ENCODE measurements at places on chromosomes 1 and 21.

GRCh38 chr1:108016451-108016920 is 51.5 kb upstream of the VAV3 start:
- DNase-seq = no peak

GRCh38 chr1:11787251-11787803 is 18.4 kb downstream of the MTHFR start:
- DNase-seq = no peak

- no peak for DNase-seq
These were observed 9.6 kb downstream of the TTLL10 start for GRCh38 chr1:1183221-1183747.

- no peak for DNase-seq
These were observed 310.9 kb downstream of the MATN1 start for GRCh38 chr1:30412241-30413110.

DNA sequence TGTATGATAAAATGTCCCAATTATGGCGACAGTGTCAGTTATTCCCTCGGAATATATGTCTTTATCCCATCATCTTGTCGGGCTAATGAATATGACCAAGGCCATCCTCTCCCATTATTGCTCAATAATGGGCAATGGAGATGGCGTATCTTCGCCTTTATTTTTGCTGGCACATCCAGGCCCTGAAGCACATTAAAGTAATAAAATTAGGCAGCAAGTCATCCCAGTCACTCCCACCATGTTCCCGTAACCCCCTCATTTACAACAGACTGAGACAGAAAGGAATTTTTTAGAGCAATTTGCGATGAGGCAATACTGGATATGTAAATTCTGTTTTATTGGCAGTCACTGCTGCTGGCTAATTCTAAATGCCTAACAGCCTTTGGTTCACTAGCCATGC is 35.3 kb downstream of the CLIC6 start:
- DNase-seq = no peak

GRCh38 chr1:20931930-20932436 is 144.9 kb upstream of the HP1BP3 start:
- no peak for DNase-seq

- DNase-seq = no peak
These were observed 562.1 kb downstream of the NPHP4 start for GRCh38 chr1:5430136-5430535.

DNA sequence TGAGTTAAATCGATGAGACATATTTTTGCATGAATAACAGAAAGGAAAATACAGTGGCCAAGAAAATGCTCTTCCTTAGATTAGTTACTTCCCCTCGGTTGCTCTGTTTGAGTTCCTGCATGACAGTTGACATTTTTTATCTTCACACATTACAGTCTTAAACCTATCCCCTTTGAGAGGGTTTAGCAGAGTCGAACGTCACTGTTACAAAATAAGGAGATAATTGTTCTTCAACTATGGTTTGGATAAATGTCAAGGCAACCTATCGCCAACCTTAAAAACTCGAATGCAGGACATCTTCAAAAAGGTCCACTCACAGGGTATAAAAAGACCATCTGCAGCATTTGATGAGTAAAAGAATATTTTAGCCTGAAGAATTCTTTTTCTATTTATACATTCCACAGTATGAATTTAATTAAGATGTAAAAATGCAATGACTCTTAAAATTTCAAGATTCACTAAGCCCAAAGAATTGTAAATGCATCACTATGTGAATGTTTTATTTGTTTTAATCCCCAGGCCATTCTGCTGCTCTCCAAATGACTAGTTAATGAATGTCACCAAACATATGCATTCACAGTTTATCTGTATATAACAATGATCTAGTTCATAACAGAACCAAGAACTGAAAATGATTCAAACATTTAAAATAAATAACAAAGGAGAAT is 68.9 kb upstream of the COL11A1 start:
- DNase-seq = no peak

DNA sequence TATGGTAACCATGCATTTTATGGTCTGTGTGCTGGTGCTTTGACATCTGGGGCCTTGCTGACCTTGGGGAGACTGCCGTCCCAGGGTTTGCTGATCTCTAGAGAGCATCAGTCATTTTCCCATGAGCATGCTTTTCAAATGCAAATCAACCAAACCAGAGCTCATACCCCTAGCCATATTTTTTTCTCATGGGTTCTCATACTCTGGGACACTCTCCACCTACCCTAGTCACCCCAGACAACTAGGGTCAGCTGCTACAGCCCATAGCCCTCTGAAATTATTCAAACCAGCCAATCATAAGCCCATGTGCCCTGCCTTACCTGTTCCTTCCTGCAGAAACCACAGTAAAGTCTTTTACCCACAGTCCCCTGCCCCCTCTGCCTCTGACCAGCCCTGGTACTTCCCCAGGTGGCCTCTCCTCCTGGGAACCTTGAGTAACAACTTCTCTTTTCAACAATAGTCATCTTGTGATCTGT is 132.0 kb downstream of the MAP3K21 start:
- no peak for DNase-seq

DNA sequence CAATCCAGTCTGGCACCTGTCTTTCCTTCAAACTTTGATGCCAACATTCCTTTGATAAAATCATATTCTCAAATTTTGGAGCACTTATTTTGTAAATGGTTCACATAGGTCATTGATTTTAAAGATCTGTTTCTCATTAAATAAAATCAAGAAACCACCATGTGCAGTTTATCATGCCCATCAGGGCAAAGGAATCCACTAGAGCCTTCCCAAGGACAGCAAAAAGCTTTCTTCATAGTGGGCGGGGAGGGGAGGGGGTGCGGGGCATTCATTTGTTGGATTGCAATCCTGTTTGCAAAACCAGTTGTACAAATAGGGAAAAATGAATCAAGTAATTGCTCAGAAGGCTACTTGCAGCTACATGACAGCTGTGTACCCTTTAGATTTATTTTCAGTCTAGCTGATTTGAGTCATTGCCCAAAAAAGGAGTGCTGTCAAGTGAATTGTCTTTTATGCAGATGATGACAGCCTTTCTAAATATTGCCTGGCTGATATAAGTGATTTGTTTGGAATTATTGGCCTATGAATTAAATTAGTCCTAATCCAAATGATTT is 23.0 kb downstream of the LRRC8B start:
- DNase-seq = no peak
